Glutamatergic neuron (in vitro differentiated cells): ENCODE measurements at places on chromosomes 6 and 20. TPM values are rescaled to one million over a fixed set of nuclear protein-coding genes. Genes with fewer than 3 reads are reported as not detected.

GRCh38 chr20:41356951-41357350 lies 9.7 kb downstream of the EMILIN3 start:
- no peaks in the 10 kb centered on the region for H3K27me3 ChIP-seq
- no peaks in the 10 kb centered on the region for H3K36me3 ChIP-seq
- H3K27ac ChIP-seq, result no peak overlapping the region
- no peak for DNase-seq
- no peak overlapping the region for H3K4me3 ChIP-seq

Gene MCCD1
- not detected for total RNA-seq

DNA sequence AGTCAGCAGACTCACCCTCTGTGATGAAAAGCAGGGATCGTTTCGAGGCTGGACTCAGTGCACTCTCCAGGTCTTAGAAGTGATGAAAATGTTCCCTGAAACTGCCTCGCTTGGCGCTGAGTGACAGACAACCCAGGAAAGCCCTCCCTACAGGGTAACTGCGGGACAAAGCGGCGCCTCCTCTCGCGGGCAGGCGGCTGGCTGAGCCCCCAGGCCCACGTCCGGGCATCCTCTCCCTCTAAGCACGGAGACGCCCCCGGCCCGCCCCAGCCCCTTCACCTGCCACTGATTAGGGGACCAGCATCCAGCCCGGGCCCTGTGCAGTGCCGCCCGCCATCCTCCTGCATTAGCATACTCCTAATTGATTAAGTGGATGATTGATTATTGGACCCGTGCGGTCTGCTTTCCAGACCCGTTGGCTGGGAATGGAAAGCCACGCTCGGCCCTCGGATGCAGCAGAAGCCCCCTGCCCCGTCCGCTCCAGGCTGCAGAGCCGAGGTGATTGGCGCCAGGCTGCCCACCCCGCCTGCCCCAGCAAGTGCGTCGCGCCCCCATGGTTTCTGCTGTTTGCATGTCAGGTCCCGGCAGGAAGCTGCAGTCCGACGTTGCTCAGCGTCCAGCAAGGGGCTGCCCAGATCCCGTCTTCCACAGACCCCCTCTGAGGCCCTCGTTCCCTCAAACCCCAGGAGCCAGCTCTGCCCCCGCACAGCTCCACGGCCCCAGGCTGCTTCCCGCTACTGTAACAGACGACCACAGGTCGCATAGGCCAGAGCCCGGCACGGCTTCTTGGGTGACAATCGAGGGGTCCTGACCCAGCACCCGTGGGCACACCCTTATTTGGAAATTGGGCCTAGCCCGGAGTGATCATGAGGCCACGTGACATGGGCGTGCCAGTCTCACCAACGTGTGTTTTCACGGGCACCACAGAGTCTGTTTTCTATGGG lies 131.6 kb downstream of the DLL1 start:
- peaks cover 3% of the 10 kb centered on the region for H3K27me3 ChIP-seq
- no peak for DNase-seq
- no peak overlapping the region for H3K4me3 ChIP-seq
- H3K36me3 ChIP-seq, result peaks cover 5% of the 10 kb centered on the region

DNA sequence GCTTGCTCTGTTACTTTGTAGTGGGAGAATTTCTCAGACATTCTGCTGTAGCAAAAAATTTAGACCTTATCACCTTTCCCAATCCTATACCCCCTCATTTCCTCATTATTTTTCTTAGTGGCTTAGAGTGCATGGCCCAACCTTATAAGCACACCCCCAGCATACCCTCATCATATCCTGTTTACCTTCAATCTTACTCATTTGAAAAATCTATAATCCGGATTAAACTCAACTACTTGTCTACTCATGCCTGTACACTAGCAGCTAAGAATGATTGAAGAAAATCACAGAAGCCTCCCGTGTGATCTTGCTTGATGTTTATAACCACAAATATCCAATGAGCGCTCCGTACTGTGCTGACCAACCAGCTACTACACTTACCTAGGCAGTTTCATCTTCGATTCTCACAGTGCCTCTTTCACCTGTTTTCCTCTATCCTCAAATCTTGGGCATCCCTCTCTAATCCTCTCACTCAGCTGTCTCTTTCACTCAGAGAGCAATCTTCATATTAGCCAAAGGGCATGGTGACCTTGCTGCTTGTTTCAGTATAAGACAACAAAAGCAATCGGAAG lies 36.6 kb downstream of the AIG1 start:
- H3K4me3 ChIP-seq, result no peak overlapping the region
- H3K27me3 ChIP-seq, result no peaks in the 10 kb centered on the region
- no peak for DNase-seq
- no peak overlapping the region for H3K27ac ChIP-seq
- no peaks in the 10 kb centered on the region for H3K4me1 ChIP-seq

Gene RCAN2
- total RNA-seq, result 21.6 TPM

- H3K4me1 ChIP-seq, result no peaks in the 10 kb centered on the region
- H3K27me3 ChIP-seq, result peaks cover 5% of the 10 kb centered on the region
- H3K27ac ChIP-seq, result no peak overlapping the region
These were observed 42.3 kb upstream of the FAM83C start for GRCh38 chr20:35334311-35335101.

DNA sequence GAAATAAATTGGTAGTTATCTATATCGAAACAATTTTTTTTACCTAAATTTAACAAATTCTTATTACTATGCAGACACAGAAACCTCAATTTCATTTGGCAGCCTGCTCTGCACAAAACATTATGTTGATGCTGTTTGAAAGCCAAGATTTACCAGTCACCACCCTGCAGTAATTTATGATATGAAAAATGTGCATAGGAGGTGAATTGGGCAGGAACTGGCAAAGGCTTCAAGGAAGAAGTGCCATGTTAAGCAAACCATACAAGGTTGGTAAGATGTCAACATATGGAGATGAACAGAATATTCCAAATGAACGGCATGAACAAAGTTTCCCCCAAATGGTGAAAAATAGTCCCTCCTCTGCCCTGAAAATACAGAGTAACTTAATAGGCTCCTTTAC lies 54.2 kb upstream of the TAB2 start:
- H3K36me3 ChIP-seq, result no peaks in the 10 kb centered on the region
- no peaks in the 10 kb centered on the region for H3K27me3 ChIP-seq
- H3K27ac ChIP-seq, result no peak overlapping the region
- no peak overlapping the region for H3K4me3 ChIP-seq
- no peaks in the 10 kb centered on the region for H3K4me1 ChIP-seq
- DNase-seq, result no peak

GRCh38 chr6:148452876-148453275 lies 110.2 kb downstream of the SASH1 start:
- no peak for DNase-seq
- peaks cover 7% of the 10 kb centered on the region for H3K4me1 ChIP-seq
- H3K4me3 ChIP-seq, result no peak overlapping the region

GRCh38 chr20:3704087-3704486 lies 8.3 kb downstream of the SIGLEC1 start:
- no peak overlapping the region for H3K4me3 ChIP-seq
- no peaks in the 10 kb centered on the region for H3K36me3 ChIP-seq
- H3K27ac ChIP-seq, result no peak overlapping the region
- no peaks in the 10 kb centered on the region for H3K4me1 ChIP-seq

DNA sequence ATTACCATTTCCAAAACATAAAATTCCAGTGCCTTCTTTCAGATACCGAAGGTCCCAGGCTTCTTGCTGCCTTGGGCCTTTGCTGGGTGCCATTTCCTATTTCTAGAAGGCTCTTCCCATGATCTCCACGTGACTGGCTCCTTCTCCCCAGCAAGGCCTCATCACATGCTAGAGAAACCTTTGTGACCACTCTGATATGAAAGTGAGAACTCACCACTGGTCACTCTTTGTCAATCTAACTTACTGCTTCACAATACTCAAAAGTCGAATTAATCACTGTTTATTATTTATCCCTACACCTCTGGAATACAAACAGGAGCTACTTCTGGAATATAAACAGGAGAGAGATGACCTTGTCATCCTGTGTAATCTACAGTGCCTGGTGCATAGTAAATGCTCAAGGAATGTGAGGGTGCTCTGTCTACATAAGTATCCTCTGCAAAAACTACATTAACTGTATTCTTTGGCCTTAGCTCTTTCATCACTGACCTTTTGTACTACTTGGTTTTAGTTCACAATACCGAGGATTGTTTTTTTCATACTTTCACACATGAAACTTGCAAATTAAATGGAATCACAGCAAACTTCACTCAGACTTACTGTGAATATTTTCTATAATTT lies 1.6 kb downstream of the STX7 start:
- no peaks in the 10 kb centered on the region for H3K27me3 ChIP-seq
- no peak for DNase-seq
- peak overlapping the region; percentile 47 for H3K4me3 ChIP-seq

Gene DCDC2
- total RNA-seq, result not detected

DNA sequence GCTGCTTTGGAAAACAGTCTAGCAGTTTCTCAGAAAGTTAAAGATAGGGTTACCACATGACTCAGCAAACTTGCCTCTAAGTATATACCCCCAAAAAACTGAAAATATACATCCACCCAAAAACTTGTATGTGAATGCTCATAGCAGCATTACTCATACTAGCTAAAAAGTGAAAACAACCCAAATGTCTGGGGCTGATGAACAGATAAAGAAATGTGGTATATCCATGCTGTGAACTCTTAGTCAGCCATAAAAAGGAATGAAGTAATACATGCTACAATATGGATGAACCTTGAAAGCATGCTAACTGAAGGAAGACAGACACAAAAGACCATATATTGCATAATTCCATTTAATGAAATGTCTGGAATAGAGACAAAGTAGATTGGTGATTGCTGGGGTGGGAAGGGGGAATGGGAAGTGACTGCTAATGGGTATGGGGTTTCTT lies 79.9 kb upstream of the GLP1R start:
- no peak overlapping the region for H3K4me3 ChIP-seq
- H3K27ac ChIP-seq, result no peak overlapping the region
- no peak for DNase-seq
- no peaks in the 10 kb centered on the region for H3K4me1 ChIP-seq

- no peak for DNase-seq
- no peak overlapping the region for H3K27ac ChIP-seq
- no peaks in the 10 kb centered on the region for H3K27me3 ChIP-seq
- no peaks in the 10 kb centered on the region for H3K36me3 ChIP-seq
- H3K4me3 ChIP-seq, result no peak overlapping the region
- H3K4me1 ChIP-seq, result no peaks in the 10 kb centered on the region
These were observed 99.7 kb downstream of the JPH2 start for GRCh38 chr20:44087051-44087856.

- peak overlapping the region; percentile 99 for H3K27ac ChIP-seq
- H3K36me3 ChIP-seq, result peaks cover 5% of the 10 kb centered on the region
- peak overlapping the region; percentile 94 for H3K4me3 ChIP-seq
- H3K4me1 ChIP-seq, result peaks cover 27% of the 10 kb centered on the region
These were observed 806 bp downstream of the MICAL1 start for GRCh38 chr6:109454496-109455436.

- peaks cover 7% of the 10 kb centered on the region for H3K27me3 ChIP-seq
- DNase-seq, result no peak
- H3K27ac ChIP-seq, result peak overlapping the region; percentile 97
- H3K4me1 ChIP-seq, result peaks cover 49% of the 10 kb centered on the region
- no peaks in the 10 kb centered on the region for H3K36me3 ChIP-seq
- peak overlapping the region; percentile 89 for H3K4me3 ChIP-seq
These were observed 1.7 kb downstream of the DIDO1 start for GRCh38 chr20:62924442-62925075.

- no peak overlapping the region for H3K27ac ChIP-seq
- H3K27me3 ChIP-seq, result peaks cover 7% of the 10 kb centered on the region
- no peaks in the 10 kb centered on the region for H3K4me1 ChIP-seq
- H3K4me3 ChIP-seq, result no peak overlapping the region
These were observed 16.7 kb downstream of the COL11A2 start for GRCh38 chr6:33175436-33176069.

GRCh38 chr6:105977934-105978504 lies 108.1 kb upstream of the PRDM1 start:
- H3K27me3 ChIP-seq, result peaks cover 12% of the 10 kb centered on the region
- H3K4me3 ChIP-seq, result no peak overlapping the region
- no peak overlapping the region for H3K27ac ChIP-seq
- peaks cover 4% of the 10 kb centered on the region for H3K4me1 ChIP-seq

Gene CDSN
- not detected for total RNA-seq

DNA sequence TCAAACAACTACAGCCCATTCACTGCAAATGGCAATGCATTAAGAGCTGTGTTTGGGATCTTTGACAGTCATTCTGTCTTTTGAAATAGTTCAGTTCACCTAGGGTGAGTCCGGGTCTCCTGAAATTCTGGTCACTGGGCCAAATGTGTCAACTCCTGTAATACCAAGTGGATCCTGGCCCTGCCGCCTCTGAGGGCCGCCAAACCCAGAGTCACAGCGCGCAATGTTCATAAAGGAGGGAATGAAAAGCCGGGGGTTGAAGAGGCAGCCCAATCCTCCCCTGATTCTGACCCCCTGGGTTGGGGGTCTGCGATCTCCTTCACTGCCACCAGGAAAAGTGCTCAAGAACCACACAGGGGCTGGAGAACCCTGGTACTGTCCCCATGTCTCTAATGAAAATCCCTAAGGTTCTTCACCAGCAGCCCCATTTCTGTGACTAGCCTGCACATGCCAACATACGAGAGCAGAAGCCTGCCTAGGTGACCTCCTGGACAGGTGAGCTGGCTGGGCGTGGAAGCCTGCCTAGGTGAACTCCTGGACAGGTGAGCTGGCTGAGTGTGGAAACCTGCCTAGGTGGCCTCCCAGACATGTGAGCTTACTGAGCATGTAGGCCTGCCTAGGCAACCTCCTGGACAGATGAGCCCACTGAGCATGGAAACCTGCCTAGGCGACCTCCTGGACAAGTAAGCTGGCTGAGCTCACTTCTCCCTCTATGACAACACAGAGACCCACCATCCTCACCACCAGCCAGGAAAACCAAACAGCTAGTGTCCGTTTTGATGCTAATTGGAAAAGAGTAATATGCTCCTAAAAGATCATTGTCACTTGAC lies 16.1 kb upstream of the APMAP start:
- no peak overlapping the region for H3K27ac ChIP-seq
- no peaks in the 10 kb centered on the region for H3K4me1 ChIP-seq
- H3K4me3 ChIP-seq, result no peak overlapping the region
- H3K27me3 ChIP-seq, result peaks cover 10% of the 10 kb centered on the region

Gene DEFB124
- total RNA-seq, result not detected

Gene WFDC13
- not detected for total RNA-seq

- H3K27ac ChIP-seq, result no peak overlapping the region
- no peaks in the 10 kb centered on the region for H3K4me1 ChIP-seq
- no peak overlapping the region for H3K4me3 ChIP-seq
- peaks cover 2% of the 10 kb centered on the region for H3K27me3 ChIP-seq
- no peak for DNase-seq
These were observed 700.5 kb downstream of the COL12A1 start for GRCh38 chr6:74505391-74505790.

- DNase-seq, result no peak
- H3K27me3 ChIP-seq, result peaks cover 5% of the 10 kb centered on the region
- H3K36me3 ChIP-seq, result no peaks in the 10 kb centered on the region
These were observed 3.7 kb upstream of the CST11 start for GRCh38 chr20:23456409-23456808.

DNA sequence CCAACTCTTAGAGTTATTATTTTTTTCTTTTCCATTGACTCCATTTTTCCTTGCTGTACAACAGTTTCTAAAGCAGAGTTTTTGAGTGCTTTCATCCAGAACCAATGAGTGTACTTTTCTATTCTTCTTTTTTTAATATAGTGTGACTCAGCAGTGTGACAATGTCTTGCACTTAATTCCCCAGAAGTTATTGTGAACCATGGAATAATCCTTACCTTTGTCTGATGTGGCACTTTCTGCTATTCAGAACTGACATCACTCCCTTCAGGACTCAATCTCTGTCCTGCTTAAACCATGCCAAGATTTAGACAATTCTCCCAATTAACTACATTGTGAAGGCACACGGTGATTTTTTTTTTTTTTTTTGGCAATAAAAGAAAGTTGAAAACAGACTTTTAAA lies 41.5 kb downstream of the GRIK2 start:
- peaks cover 5% of the 10 kb centered on the region for H3K27me3 ChIP-seq
- no peak overlapping the region for H3K27ac ChIP-seq
- no peaks in the 10 kb centered on the region for H3K36me3 ChIP-seq
